ENCODE measurements at places on chromosomes 12 and 14.

GRCh38 chr14:44035707-44036106 is 471.4 kb downstream of the FSCB start:
- no peak for DNase-seq

- no peak for DNase-seq
These were observed 37.8 kb downstream of the HCAR2 start for GRCh38 chr12:122665349-122665748.

DNA sequence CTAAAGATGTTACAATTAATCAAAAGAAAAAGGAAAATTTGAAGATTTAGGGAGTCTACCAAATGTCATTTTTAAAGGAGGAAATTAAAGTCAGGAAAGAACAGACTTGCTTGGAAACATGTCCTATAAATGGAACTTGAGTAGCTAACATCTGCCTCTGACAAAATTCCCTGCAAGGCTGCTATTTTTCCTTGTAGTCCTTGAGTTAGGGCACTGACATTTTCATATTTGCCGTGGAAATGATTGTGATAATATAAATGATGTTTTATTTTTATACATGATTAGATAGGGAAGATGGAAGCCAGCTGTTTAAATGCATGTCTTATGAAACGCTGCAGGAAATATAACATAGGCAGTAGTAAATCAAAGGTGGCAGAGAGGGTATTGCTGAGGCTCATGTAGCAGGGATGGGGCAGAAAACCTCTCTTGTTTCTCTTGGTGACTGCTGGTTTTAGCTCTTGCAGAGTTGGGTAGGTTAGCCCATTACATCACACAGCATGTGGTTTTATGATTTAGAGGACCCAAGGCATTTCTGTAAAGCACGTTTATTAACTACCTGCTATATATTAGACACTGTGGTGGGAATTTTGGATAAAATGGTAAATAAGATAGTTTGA is 21.7 kb downstream of the NUBPL start:
- no peak for DNase-seq

- DNase-seq = no peak
These were observed 6.2 kb downstream of the CMKLR1 start for GRCh38 chr12:108332791-108333382.

DNA sequence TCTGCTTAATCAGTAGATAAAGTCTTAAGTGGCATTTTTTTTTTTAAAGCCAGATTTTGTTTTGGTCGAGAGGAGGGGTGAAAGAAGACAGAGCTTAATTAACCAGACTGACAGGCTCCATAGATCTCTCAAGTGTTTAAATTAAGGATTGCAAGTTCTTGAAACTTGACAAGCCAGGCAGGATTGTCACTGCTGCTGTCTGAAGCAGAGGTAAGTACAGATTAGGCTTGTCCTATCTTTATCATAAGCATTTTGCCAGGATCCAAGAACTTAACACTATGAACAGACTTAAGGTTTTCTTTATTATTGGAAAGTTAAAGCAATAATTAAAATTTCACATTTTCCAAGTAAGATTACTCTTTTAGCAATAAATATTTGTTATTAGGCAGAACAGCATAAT is 179.6 kb upstream of the LMO3 start:
- DNase-seq = no peak

DNA sequence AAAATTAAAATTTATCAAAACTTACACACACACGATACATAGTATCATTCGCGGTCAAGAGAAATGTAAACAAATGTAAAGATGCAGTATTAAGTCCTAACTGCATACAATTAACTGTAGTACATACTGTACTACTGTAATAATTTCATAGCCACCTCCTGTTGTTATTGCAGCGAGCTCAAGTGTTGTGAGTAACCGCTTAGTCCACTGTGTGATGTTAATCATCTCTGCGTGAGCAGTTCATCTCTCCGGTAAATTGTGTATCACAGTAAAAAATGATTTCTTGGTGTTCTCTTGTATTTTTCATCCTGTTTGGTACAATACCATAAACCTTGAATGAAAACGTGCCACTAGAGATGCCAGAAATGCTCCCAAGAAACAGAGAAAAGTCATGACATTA is 6.5 kb downstream of the EPS8 start:
- DNase-seq = no peak

DNA sequence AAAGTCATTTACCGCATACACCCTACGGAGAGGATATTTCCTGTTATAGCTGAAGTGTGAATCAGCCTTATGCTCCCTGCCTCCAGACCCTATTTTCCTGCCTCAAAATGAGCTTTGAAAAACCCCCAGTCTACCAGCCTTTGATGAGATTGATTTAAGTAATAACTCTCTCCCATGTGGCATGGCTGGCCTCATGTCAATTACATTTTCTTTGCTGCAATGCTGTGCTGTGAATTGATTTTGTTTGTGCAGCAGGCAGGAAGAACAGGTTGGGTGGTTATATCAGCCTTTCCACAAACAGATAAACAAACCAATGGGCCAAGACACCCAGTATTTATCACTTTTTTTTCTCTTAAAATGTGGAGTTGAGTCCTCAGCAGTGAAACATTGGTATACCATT is 1105.5 kb upstream of the TMEM132C start:
- no peak for DNase-seq

GRCh38 chr14:84959851-84960520 is 570.0 kb upstream of the FLRT2 start:
- no peak for DNase-seq
